ENCODE measurements at places on chromosomes 2 and 18.

DNA sequence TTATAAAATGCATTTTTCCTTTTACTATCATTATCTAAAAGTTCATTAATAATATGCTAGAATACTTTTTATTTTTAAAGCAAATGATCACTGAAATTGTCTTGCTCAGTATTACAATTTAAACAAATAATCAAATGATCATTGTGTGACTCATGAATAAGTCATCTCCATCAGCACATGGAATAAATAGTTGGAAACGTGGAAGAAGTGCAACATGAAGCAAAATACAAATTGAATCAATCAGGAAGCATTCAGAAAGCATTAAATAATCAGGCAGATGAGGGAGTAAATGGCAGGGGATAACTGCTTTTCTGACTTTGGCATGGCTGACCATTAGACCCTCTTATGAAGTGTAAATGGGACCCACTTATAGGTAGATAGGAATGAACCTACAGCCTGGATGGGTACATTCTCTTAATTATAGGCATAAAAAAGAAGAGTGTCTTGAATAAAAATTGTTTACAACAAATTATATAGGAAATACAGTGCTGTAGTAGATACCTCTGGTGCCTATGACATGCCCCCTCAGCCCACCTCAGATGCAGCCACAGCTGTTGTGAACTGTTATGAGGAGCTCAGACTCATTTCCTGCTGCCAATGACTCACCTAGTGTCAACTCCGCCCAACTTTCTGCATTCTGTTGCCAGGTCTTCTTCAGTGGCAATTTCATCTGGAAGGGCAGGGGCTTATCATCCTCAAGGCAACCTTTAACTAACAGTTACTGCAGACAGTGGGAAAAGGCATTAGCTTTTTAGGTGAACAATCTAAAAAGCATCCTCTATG, 936.0 kb downstream of the TRIB2 start:
- no peak for DNase-seq

GRCh38 chr2:66895206-66895605, 460.3 kb downstream of the MEIS1 start:
- DNase-seq = no peak

- DNase-seq = no peak
These were observed 225.0 kb upstream of the HS6ST1 start for GRCh38 chr2:128543646-128544045.

GRCh38 chr2:227057060-227057459, 106.9 kb downstream of the COL4A4 start:
- no peak for DNase-seq

DNA sequence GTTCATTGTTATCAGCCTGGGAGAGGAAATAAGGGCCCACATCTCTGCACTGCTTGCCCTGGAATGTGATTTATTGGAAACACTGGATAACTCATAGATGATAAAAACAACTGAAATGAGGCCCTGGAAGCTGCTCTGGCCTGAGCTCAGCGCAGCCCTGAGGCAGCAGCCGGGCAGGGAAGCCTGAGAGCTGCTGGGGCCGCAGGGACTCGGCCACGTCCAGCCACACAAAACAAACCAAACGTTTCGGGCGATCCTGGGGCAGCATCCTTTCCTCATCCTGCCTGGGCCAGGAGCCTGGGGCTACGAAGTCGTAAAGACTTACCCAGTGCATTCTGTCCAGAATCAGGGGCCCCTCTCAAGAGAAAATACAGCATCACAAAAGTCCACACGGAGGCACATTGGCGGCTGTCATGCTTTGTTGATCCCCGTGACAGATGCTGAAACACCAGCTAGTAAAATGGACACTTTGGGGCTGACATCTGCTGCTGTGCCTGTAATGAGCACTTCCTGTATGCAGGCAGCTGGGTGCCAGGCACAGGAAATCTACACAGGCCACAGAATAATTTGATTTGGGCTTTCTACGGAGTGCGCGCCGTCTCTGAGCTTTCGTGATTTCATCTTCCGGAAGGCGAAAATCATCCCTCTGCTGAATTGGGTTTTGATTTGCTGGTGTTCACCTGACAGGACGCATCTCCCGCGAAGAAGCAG, 250.6 kb downstream of the EIPR1 start:
- DNase-seq = no peak
